Left lobe of liver (tissue), 2 donors: ENCODE measurements at places on chromosomes 5 and 9. TPM values are rescaled to one million over a fixed set of nuclear protein-coding genes. Genes with fewer than 3 reads are reported as not detected.
A peak's percentile ranks its signal among the peaks of the same experiment; 100 is the strongest.

GRCh38 chr9:137000177-137000930, 4.0 kb upstream of the CLIC3 start:
- DNase-seq = no peak

- DNase-seq = no peak
Observed at GRCh38 chr5:137070521-137070920, 428.6 kb downstream of the SPOCK1 start.

Gene ACOT12
- total RNA-seq = 51.6 TPM

DNA sequence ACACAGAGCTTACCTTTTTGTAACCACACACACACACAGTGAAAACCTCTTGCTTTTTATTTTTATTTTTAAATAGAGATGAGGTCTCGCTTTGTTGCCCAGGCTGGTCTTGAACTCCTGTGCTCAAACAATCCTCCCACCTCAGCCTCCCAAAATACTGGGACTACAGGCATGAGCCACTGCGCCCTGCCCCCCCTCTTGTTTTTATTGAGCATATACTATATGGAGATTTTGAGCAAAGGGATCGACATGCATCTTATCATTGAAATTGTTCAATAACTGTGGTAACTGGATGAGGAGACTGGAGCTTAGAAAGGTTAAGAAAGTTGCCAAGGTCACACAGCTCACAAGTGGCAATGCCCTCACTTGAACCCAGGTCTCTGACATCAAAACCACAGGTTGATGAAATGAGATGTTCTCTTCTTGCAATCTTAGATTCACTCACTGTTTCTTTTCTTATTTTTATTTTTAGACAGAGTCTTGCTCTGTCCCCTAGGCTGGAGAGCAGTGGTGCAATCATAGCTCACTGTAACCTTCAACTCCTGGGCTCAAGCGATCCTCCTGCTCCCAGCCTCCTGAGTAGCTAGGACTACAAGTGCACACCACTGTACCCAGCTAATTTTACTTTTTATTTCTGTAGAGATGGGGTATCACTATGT, 26.8 kb upstream of the STXBP1 start:
- no peak for DNase-seq

Gene CETN3
- 5.6 TPM for total RNA-seq

- DNase-seq = peak; percentile 60
Observed at GRCh38 chr5:149358294-149358651, 427 bp downstream of the PCYOX1L start.

DNA sequence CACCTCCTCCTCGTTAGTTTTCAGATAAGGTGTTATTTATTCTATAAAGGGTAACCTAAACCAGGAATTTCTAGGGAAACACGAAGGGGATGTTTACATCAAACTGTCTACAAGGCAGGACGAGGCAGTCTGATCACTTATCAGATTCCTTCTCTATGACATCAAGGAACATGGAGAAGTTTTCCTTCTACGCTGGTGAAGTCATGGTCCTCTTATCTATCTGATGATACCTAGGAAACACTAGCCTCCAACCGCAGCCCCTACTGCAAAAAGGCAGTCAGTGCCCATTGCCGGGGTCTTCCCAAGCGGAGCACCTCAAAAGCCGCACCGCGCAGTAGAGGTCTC, 1.5 kb downstream of the MPDZ start:
- DNase-seq = no peak

Gene SHOC1
- total RNA-seq = not detected

Gene SUSD3
- 49.7 TPM for total RNA-seq

Gene PAPPA
- 0.13 TPM for total RNA-seq

DNA sequence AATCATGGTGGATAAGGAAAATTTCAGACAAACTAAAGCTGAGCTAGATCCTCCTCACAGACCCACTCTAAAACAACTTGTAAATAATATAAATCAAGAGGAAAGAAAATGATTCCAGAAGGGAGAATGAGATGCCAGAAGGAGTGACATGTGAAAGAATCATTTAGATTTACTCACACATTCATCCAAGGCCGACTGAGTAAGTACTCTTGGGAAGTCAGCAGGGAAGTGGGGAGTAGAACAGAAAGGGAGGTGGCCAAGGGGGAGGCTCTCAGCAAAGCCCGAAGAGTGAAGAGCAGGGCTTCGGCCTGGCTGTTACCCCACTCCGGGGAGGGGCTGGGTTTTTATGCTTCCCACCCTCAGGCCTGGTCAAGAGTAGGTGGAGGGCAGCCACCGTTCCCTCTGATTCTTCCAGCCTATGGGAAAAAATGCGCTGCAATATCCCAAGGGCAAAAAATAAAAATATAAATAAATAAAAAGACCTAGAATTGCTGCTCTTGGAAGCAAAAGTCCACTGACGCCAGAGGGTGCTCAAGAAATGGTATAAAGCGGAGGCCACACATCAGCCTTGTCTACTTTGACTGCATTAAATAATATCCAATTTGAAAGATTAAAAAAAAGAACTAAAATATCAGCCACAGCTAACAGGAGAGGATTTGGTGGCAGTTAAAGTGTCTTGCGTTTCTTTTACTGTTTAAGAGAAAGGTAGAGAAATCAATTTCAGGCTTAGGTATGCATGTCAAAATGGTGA, 110.2 kb upstream of the COL5A1 start:
- DNase-seq = no peak
